ENCODE measurements at places on chromosomes 1 and 21.
A peak's percentile ranks its signal among the peaks of the same experiment; 100 is the strongest.

GRCh38 chr1:228299901-228300300, 92.1 kb downstream of the OBSCN start:
- DNase-seq = no peak

GRCh38 chr1:203371288-203371687, 20.4 kb upstream of the FMOD start:
- DNase-seq = no peak

DNA sequence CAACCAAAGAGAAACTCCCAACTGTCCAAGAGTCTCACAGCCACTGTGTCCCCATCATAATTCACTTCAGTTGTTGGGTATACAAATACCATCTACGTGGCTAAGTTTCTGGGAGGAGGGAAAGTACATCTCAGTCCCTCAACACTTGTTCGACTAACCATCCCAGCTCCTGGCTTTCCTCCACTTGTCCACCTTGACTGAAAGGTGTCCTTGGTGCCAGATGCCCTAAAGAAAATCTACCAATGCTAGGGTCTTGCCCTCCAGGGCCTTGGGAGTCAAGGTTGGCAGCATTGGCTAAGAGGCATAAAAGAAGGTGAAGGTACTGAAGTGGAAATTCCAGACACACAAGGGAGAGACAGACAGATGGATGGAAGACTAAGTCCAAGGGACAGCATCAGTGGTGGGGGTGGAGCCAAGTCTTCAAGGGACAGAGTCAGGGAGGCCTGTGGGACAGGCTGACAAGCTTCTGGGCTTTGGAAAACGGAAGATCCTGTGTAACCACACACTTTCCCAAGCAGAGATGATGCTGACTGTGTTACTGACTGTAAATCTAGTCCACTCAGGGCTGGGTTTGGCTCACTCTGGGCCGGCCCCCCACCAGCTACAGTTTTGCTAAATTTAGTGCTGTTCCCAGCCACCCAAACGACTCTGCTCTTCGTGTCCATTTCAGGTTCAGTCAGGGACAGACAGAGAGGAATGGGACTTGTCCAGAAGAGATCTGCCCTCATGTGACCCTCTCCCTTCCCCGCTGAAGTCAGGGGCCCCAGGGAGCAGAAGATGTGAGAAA, 60.1 kb downstream of the CD34 start:
- peak; percentile 76 for DNase-seq

GRCh38 chr1:156676820-156677615, at the start of gene NES:
Gene NES, minus strand, starts transcription at chr1:156677407. Its CDS starts 143 bp downstream, at chr1:156677264.
- DNase-seq = peak; percentile 14

- DNase-seq = no peak
Measured at GRCh38 chr1:193118194-193118593, 3.6 kb upstream of the CDC73 start.

GRCh38 chr1:171196351-171196750, 11.3 kb downstream of the FMO2 start:
- no peak for DNase-seq

DNA sequence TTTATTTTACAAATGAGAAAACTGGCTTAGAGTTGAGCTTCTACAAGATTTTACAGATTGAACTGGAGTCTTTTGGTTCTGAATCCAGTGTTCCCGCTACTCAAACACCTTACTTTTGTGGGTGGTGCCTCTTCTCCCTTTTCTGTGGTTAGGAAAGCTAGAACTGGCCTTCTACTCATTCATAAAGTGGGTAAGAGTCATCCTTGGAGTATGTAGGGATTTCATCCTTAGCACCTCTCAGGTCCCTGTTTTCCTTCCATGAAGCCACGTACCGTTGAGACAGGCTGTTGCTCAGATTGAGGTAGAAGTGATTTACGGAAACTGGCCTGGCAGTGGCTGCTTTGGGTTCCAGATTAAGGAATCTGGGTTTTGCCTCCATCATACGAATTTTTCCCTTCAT, 35.8 kb downstream of the WNT4 start:
- no peak for DNase-seq

DNA sequence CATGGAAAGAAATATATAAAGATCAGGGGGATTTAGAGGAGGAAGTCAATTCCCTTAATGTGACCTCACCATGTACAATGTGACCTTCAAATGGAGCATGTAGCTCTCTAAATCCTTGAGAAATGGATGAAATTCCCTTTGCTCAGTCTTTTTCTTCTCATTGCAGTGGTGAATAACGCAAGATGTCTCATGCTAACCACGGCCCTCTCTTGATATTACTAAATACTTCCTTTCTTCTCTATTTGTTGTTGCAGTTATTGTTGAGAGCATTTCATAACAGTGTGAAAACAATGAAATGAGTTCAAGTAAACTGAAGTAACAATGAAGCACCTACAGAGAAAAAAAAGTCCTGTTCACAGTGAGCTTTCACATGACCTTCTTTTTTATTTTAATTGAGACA, 55.6 kb downstream of the ZNF281 start:
- peak; percentile 98 for DNase-seq

GRCh38 chr1:188170935-188171334, 1342.2 kb downstream of the PLA2G4A start:
- DNase-seq = no peak

DNA sequence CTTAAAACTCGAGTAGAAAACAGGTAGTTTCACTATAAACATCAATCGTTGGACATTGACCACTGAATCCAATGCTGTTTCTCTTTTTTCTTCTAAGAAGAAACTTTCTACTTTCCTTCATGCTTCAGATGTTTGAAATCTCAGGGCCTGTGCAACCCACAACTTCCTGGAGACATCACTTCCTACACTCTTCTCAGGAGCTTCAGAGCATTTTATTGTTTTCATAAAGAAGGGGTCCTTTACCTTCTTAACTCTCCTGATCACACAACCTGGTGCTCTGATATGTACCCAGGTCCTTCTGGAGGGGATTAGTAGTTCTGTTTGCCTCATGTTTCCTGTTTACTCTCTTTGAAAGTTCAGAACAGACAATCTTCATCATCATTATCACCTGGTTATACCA, 113.0 kb upstream of the VAV3 start:
- DNase-seq = no peak

DNA sequence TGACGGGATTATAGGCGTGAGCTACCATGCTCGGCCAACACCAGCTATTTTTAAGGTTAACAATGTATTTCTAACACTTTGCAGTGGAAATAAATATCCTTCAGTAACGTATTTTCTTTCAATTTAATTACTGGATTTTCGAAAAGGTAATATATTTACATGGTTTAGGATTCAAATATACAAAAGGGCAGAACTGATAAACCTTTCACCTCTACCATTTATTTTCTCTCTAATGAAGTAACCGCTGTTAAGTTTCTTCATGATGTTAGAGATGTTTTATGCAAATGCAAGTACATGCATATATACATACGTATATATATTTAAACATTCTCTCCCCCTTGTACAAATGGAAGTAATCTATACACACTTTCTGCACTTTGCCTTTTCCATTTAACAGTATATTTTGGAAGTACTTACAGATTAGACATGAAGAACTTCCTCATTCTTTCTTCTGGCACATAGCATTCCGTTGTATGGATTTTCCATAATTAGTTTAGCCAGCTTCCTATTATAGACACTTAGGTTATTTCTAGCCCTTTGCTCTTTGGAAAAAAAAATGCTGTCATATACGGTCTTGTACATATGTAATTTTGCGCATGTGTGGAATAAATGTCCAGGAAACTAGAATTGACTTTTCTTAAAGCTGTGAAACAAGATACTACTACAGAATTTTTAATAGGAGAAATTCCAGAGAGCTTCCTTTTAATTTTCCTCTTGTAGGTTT, 14.9 kb upstream of the HJV start:
- DNase-seq = peak; percentile 67

GRCh38 chr1:151920149-151920548, 10.8 kb upstream of the THEM4 start:
- peak; percentile 71 for DNase-seq

- DNase-seq = no peak
Measured at GRCh38 chr1:101203820-101204540, 32.8 kb upstream of the S1PR1 start.

- DNase-seq = peak; percentile 13
Measured at GRCh38 chr1:95013950-95014574, 58.7 kb downstream of the ALG14 start.

DNA sequence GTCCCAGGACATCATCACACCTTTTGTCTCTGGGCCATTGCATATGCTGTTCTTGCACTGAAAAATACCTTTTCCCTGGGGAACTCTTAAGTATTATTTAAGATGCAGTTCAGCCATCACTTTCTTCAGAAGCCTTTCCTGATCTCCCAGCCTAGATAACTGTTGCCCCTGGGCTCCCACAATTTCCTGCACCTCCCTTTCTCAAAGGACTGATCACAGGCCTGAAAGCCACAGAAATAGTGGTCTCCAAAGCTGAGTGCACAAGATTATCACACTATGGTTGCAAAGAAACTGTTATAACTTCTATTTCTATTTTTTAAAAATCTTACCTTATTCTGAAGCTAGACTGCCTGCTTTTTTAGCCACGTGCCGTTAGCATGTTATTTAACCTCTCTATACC, 2.8 kb upstream of the ZSCAN20 start:
- no peak for DNase-seq

DNA sequence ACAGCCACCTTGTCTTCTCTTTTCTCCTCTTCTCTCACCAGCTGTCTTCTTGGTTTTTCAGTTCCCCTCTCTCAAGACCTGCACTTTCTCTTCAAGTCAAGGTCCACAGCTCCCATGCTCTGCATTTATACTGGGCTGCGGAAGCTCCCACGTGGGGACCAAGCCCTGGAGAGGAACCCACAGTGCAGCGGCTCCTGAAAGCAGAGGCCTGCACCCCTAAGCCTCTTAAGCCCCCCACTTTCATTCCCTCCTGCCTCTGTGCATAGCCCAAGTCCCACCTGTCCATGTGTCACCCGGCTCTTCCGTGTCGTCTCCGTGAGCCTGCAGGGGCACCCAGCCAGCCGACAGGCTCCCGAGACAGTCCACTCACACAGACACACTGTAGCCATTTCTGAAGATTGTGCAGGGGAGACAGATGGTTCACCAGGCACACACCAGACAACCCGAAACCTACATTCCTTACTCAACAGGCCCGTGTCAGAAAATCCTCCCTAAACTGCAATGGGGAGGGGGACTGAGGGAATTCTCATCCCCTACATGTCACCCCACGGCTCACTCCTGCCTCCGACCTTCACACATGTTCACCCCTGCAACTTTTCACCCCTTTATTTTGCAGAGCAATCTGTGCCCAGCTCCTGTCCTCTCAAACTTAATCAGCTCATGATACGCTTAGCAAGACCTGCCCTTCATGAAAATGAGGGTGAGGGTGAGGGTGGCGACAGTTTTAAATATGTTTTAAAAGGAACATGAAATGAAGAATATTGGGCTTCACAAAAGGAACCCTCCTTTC, 6.3 kb downstream of the MX2 start:
- no peak for DNase-seq

- DNase-seq = no peak
Measured at GRCh38 chr1:176325664-176326063, 118.6 kb upstream of the COP1 start.

- DNase-seq = no peak
Measured at GRCh38 chr21:25186273-25186672, 421.0 kb downstream of the MRPL39 start.

- DNase-seq = no peak
Measured at GRCh38 chr1:48701445-48701844, 75.2 kb downstream of the BEND5 start.

Data from inflammatory macrophage treated with lipopolysaccharide for 4 hours (primary cell).